HT-29 (cell line): ENCODE measurements at places on chromosomes 7 and 10. TPM values are rescaled to one million over a fixed set of nuclear protein-coding genes. Genes with fewer than 3 reads are reported as not detected.

GRCh38 chr10:42543840-42544372 is 94.5 kb downstream of the ZNF33B start:
- no peak for DNase-seq

DNA sequence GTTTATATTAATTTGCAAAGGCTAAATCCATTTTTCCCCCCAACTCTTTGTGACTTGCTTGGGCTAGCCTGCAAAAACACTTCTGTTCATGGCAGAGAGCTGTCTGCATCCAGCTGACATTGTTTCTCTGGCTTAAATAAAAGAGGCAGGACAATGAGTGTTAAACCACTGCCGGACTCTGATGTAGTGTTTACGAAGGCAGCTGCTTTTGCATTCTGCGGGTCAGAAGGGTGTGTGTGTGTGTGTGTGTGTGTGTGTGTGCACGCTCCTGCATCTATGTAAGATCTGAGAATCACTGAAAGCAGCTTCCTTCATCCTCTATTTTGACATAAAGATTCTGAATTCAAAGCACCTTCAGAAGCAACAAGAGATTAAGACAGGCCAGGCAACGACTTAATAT is 28.3 kb downstream of the NRP1 start:
- no peak for DNase-seq

- peak; percentile 38 for DNase-seq
Observed at GRCh38 chr7:131525820-131526219, 30.6 kb downstream of the PODXL start.

- no peak for DNase-seq
Observed at GRCh38 chr7:20030915-20031362, 186.2 kb downstream of the MACC1 start.

KCP gene
- 1.0 and 1.2 TPM in 2 replicates for total RNA-seq

NRG3 gene
- not detected in 2 replicates for total RNA-seq

GRCh38 chr7:158076656-158077055 is 511.0 kb downstream of the PTPRN2 start:
- no peak for DNase-seq

GRCh38 chr10:79285315-79286197 is 61.7 kb upstream of the PPIF start:
- DNase-seq = no peak

DNA sequence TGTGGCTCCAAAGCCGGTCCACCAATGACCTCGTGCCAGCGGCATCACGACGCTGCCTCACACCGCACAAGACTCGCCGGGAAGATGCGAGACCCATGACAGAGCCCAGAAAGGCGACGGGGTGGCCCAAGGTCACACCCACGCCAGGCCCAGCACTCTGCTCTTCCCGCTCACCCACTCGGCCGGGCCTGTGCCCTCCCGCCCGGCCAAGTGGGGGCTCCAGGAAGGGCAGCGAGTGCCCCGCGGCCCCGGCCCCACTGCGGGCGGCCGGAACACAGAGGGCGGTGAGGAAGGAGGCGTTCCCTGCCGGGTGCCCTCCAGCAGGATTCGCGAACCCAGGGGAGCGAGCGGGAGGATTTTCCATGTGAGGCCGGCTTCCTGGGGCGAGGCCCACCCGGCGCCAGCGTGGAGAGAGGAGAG is 56.3 kb downstream of the PDGFA start:
- no peak for DNase-seq

SAP25 gene
- total RNA-seq = 0.63 and 1.5 TPM in 2 replicates

DNA sequence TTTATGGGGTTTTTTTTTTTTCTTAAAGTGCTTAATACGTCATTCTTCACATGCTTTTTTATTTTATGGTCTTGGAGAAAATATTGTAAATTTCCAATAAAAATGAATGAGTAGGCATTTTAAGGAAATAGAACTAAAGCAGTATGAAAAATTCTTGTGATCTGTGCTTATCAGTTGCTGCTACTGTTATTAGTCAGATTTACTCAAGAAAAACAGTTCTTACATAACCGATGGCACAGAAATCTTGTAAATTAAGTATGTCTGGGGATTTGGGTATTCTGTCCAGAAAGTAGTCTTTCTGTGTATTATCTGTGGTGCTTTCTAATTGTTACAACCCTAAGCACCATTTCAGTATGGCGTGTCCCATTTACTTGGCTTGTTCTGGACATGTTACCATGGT is 64.7 kb downstream of the LRGUK start:
- no peak for DNase-seq

- no peak for DNase-seq
Observed at GRCh38 chr10:61964059-61964709, 62.7 kb downstream of the ARID5B start.

DNA sequence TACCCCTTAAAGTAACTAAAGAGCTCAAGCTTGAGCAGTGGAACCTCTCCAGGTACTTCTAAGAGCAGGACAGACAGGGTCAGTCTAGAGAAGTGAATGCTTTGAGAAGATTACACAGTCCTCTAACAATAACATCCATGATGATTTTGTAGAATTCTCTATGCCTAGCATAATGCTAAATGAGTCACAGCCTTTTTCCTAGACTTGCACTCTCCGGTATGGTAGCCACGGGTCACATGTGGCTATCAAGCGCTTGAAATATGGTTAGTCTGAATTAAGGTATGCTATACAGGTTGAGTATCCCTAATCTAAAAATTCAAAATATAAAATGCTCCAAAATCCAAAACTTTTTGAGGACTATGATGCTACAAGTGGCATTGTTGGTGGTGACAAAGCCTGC is 166.6 kb upstream of the MKLN1 start:
- no peak for DNase-seq

WEE2 gene
- 0.03 TPM in 1 of 2 replicates, not detected in the other for total RNA-seq

- no peak for DNase-seq
Observed at GRCh38 chr10:109887243-109887642, 36.1 kb downstream of the XPNPEP1 start.

DNA sequence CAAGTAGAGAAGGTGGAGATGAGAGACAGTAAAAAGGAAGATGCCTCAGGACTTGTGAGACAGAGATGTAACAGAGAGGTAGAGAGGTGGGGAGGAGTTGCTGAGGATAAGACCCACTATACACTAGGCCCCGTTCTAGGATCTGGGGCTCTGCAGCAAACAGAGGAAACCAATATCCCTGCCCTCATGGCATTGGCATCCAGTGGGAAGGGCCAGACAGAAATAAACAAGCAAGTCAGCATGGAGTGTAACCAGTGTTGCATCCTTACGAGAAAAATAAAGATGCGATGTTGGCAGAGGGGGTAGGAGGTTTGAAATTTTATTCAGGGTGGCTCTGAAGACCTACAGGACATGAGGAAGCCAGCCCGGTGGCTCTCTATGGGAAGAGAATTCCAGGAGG is 22.0 kb upstream of the EEPD1 start:
- no peak for DNase-seq

DNA sequence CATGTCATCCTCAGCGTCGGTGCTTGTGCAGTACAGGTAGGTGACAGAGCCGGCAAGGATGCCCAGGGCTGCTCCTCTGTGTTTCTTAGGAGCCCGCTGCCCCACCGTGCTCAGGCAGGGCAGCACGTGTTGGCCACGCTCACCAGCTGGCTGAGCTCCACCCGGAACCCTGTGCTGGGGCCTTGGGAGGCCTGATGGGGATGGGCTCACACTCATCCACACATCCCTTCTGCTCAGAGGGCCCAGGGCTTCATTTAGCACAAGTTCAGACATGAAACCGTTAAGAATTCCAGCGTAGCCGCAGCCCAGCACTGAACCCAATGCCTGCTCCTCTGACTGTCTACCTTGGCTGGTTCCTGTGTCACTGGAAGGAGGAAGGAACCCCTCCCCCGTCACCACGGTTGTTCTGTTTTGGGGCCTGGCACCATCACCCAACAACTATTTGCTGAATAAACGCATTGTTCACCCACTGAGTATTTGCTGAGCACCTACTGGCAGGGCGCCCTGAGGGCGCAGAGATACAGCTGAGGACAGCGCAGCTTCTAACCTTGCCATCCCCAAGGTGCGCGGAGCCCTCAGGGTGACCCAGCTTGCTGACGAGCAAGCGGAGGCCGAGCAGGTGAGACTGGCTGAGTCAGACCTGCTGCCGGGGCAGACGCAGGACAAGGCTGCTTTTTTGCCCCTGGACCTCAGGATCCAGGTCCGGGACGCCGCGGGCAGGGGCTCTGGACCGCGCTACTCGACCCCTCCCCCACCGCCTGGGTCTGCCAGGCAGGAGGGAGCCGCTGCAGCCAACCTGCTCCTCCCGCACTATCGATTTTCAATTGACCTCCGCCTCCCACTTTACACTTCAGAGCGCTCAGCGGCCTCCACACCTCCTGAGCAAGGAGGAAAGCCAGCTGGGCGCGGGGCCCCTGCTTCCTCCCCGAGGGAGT is 50.6 kb upstream of the RET start:
- DNase-seq = no peak

- no peak for DNase-seq
Observed at GRCh38 chr10:67519434-67519833, 176.6 kb downstream of the CTNNA3 start.

DNA sequence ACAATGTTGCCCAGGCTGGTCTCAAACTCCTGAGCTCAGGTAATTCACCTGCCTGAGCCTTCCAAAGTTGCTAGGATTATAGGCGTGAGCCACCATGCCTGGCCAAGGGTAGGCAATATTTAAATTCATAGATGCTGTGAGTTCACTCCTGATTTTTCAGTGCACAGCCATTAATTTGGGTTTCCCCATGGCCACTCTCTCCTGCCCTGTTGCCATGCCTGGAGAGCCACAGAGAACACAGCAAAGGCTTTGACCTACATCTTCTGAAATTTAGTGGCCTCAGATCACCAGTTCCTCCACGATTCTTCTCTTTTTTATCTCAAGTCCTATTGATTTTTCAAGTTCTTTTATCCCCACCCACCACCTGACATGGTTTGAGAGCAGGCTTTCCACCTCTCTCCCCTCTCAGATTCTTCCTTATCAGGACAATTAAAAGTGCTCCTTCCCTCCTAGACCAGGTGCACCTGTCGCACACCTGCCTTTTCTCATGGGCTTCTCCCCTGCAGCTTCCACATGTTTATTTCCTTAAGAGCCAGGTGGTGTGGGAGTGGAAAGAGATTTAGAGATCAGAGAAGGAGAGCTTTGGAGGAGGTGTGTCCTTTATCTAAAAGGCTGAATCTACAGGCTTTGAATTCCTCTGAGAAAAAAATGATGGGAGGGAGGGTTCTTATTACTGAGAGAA is 123.8 kb downstream of the ADRA2A start:
- DNase-seq = peak; percentile 14

DNA sequence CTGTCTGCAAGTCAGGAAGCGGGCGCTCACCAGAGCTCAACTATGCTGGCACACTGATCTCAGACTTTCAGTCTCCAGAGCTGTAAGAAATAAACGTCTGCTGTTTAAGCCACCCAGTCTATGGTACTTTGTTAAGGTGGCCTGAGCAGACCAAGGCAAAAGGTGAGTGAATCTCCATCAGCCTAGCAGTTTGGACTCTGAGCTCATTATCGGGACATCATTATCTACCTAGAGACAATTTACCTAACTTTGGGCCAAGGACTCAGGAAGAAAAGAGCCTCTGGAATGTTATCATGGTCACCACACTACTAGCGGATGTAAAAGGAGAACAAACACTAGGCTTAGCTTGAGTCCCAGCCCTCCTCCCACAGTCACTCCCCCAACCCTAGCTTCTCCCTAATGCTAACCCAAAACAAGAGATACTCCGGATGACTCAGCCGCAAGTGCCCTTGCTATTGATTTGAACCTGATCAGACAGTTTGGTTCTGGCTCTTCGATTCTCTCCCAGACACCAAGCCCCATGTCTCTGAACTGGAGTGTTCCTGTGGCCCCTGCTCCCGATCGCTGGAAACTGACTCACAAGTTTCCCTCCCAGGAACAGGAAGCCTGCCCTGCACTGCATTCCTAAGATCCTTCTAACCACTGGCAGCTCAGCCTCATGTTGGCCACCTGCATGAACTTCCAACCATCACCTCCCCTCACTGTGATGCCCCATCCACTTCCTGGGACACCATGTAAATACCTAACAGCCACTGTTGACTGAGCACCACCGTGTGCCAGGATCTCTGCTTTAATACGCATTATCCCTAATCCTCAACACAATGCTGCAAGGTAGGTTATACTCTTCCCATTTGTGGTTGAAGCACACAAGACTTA is 34.5 kb downstream of the CREB3L2 start:
- DNase-seq = peak; percentile 17

AGAP5 gene
- total RNA-seq = 1.1 and 2.8 TPM in 2 replicates

DNA sequence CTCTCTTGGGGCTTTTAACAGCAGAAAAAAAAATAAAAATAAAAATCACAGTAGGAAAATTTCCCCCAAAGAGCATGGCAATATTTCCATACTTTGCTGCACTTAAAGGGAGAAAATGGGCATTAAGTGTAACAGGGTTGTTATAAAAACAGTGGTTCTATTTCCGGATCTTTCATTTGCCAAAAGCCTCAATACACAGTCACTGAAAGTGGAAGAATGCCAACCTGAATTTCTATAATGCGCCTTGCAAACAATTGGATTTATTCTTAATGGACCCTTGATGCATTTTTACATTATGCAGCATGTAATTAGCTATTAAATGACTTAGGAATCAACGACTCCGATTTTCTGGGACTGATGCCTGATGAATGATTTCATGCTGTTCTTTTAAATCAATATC is 127.6 kb upstream of the NANOS1 start:
- DNase-seq = no peak

GRCh38 chr7:300546-301290 is 10.7 kb downstream of the FOXL3 start:
- DNase-seq = no peak

GRCh38 chr7:29207162-29207801 is 12.7 kb downstream of the CHN2 start:
- peak; percentile 48 for DNase-seq

GRCh38 chr10:11931038-11931437 is 107.9 kb downstream of the PROSER2 start:
- no peak for DNase-seq

DNA sequence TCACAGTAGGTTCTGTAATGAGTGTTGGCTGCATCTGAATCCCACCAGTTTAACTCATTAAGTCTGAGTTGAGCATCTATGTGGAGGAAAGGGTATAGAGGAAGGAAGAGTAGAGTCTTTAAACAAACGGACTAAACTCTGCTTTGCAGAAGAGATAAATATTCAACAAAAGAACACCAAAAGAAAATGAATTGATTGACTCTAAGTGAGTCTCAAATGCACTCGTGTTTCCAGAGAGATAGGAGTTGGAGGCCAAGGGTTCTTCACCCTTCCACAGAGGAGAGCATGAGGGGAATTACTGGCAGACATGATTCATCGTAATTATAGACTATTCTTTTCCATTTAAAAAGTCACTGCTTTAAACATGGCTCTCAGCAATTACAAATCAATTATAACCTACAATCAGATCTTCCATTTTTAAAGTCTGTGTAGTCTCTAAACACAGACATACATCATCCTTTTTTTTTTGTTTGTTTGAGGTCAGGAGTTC is 56.3 kb downstream of the PLPP4 start:
- no peak for DNase-seq

- no peak for DNase-seq
Observed at GRCh38 chr10:33132626-33133025, 174.6 kb upstream of the ITGB1 start.

NPSR1 gene
- 2.2 and 3.0 TPM in 2 replicates for total RNA-seq

DNA sequence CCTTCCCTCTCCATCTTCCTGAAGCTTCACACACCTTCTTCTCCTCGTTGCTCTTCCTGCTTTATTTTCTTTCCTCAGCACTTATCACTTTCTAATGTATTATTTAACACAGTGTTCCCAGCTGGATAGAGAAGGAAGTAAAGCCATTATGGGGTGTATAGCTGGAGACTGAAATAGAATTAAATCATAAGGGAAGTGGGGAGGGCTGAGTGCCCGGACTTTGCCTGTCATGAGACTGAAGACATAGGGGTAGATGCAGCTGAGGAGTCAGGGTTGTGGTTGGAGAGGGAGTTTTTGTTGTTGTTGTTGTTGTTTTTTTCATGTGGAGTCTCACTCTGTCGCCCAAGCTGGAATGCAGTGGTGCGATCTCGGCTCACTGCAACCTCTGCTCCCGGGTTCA is 65.3 kb downstream of the GALNT11 start:
- no peak for DNase-seq

GRCh38 chr7:29130096-29130495 is 16.2 kb downstream of the CPVL start:
- DNase-seq = no peak
